ENCODE measurements at places on chromosomes 7 and 10. TPM values are rescaled to one million over a fixed set of nuclear protein-coding genes. Genes with fewer than 3 reads are reported as not detected.

GRCh38 chr7:2287745-2288144 lies 26.5 kb downstream of the SNX8 start:
- no peaks in the 10 kb centered on the region for H3K4me1 ChIP-seq
- no peaks in the 10 kb centered on the region for H3K27me3 ChIP-seq
- DNase-seq, result no peak
- no peak overlapping the region for H3K4me3 ChIP-seq
- no peak overlapping the region for H3K27ac ChIP-seq

DNA sequence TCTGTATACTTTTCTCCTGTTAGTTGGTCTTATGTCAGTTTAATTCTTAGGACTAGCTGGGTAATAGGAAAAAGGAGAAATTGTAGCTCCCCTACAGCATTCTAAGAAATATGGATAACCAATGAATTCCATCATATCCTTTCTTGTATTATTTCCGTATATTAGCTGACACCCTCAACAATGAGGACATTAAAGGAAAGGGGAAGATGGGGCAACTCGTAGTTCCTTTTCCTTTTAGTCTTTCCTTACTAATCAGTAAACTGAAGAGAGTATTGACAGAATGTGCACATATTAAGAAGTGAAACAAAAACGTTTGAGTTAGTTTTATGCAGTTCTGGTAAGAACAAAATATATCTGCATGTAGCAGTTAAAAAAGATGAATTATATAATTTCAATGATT lies 35.1 kb upstream of the C10orf67 start:
- no peak overlapping the region for H3K27ac ChIP-seq
- no peaks in the 10 kb centered on the region for H3K27me3 ChIP-seq
- no peaks in the 10 kb centered on the region for H3K4me1 ChIP-seq
- DNase-seq, result no peak
- H3K4me3 ChIP-seq, result no peak overlapping the region

- H3K27ac ChIP-seq, result no peak overlapping the region
- no peak overlapping the region for H3K4me3 ChIP-seq
- no peaks in the 10 kb centered on the region for H3K36me3 ChIP-seq
- no peaks in the 10 kb centered on the region for H3K4me1 ChIP-seq
- no peak for DNase-seq
- H3K27me3 ChIP-seq, result peaks cover 2% of the 10 kb centered on the region
Observed at GRCh38 chr7:1693991-1694524, 24.0 kb downstream of the ELFN1 start.

Gene WDFY4
- 0.63 TPM for polyA plus RNA-seq

GRCh38 chr7:137985253-137985896 lies 16.5 kb downstream of the CREB3L2 start:
- H3K4me1 ChIP-seq, result no peaks in the 10 kb centered on the region
- no peaks in the 10 kb centered on the region for H3K36me3 ChIP-seq
- DNase-seq, result no peak
- H3K4me3 ChIP-seq, result no peak overlapping the region

Gene IDI2
- not detected for polyA plus RNA-seq

- H3K4me1 ChIP-seq, result no peaks in the 10 kb centered on the region
- no peaks in the 10 kb centered on the region for H3K36me3 ChIP-seq
- no peak overlapping the region for H3K27ac ChIP-seq
- H3K4me3 ChIP-seq, result no peak overlapping the region
- no peaks in the 10 kb centered on the region for H3K27me3 ChIP-seq
Observed at GRCh38 chr10:119020627-119020946, 8.9 kb upstream of the NANOS1 start.

DNA sequence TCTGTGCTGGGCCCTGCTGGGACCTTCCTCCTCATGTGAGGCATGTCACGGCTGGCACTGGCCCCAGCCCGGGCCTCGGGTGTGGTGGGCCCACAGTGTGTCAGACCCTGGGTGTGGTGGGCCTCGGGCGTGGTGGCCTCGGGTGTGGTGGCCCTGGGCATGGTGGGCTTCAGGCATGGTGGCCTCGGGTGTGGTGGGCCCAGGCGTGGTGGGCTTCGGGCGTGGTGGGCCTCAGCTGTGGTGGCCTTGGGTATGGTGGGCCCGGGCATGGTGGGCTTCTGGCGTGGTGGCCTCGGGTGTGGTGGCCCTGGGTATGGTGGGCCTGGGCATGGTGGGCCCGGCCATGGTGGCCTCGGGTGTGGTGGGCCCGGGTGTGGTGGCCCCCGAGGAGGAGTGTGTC lies 40.4 kb downstream of the NKX6-2 start:
- no peak overlapping the region for H3K4me3 ChIP-seq
- no peaks in the 10 kb centered on the region for H3K27me3 ChIP-seq
- H3K4me1 ChIP-seq, result no peaks in the 10 kb centered on the region
- no peak for DNase-seq

DNA sequence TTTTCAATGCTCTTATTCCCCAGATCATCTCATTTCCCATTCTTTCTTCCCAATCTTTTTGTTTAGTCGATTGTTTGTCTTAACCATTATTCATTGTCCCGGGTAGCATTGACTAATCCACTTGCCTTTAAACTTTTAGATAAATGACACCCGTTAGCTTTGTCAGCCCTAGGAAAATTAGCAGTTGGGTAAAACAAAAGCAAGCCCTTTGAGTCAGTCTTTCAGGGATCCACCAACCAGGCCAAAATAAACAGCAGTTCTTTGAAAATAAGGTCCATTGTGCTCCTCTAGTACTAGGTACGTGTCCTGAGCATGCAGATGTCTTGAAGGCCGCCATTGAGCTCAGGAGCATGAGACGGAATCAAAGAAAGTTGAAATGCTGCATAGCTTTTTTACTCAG lies 369.7 kb upstream of the MYO3A start:
- no peaks in the 10 kb centered on the region for H3K27me3 ChIP-seq
- H3K36me3 ChIP-seq, result no peaks in the 10 kb centered on the region
- no peak overlapping the region for H3K27ac ChIP-seq
- DNase-seq, result no peak
- H3K4me3 ChIP-seq, result no peak overlapping the region
- no peaks in the 10 kb centered on the region for H3K4me1 ChIP-seq

- H3K27me3 ChIP-seq, result no peaks in the 10 kb centered on the region
- H3K36me3 ChIP-seq, result no peaks in the 10 kb centered on the region
- peak overlapping the region; percentile 72 for H3K27ac ChIP-seq
- H3K4me1 ChIP-seq, result peaks cover 32% of the 10 kb centered on the region
- DNase-seq, result peak; percentile 77
- H3K4me3 ChIP-seq, result peak overlapping the region; percentile 10
Observed at GRCh38 chr10:72107325-72108003, 19.1 kb upstream of the SPOCK2 start.

Gene IMPDH1
- polyA plus RNA-seq, result 33.7 TPM

- no peak for DNase-seq
- H3K4me3 ChIP-seq, result peak overlapping the region; percentile 2
- no peaks in the 10 kb centered on the region for H3K36me3 ChIP-seq
- H3K27me3 ChIP-seq, result no peaks in the 10 kb centered on the region
Observed at GRCh38 chr10:71725998-71726579, 6.5 kb upstream of the C10orf105 start.

- no peak overlapping the region for H3K27ac ChIP-seq
- H3K4me1 ChIP-seq, result no peaks in the 10 kb centered on the region
- H3K36me3 ChIP-seq, result no peaks in the 10 kb centered on the region
Observed at GRCh38 chr10:113285305-113285704, 267.5 kb upstream of the HABP2 start.

DNA sequence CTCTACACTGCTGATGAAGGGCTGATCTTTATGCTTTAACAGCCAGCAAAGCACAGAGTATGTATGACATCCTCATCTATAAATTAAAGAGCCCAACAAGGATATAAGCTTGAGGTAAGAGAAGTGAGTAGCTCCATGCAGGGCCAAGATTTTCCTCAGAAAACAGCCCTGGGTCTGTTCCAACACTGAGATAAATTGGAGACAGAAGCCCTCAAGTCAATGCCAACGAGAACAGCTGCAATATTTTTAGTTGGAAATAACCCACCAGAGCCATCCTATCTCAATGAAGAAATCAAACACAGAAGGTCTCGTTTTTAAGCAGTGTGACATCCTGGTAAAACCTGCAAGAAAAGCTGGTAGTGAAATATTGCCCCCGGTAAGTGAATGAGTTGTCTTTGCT lies 297.0 kb upstream of the AUTS2 start:
- H3K4me1 ChIP-seq, result no peaks in the 10 kb centered on the region
- DNase-seq, result no peak
- no peaks in the 10 kb centered on the region for H3K27me3 ChIP-seq
- no peak overlapping the region for H3K4me3 ChIP-seq
- H3K27ac ChIP-seq, result no peak overlapping the region

Gene PCLO
- polyA plus RNA-seq, result not detected

DNA sequence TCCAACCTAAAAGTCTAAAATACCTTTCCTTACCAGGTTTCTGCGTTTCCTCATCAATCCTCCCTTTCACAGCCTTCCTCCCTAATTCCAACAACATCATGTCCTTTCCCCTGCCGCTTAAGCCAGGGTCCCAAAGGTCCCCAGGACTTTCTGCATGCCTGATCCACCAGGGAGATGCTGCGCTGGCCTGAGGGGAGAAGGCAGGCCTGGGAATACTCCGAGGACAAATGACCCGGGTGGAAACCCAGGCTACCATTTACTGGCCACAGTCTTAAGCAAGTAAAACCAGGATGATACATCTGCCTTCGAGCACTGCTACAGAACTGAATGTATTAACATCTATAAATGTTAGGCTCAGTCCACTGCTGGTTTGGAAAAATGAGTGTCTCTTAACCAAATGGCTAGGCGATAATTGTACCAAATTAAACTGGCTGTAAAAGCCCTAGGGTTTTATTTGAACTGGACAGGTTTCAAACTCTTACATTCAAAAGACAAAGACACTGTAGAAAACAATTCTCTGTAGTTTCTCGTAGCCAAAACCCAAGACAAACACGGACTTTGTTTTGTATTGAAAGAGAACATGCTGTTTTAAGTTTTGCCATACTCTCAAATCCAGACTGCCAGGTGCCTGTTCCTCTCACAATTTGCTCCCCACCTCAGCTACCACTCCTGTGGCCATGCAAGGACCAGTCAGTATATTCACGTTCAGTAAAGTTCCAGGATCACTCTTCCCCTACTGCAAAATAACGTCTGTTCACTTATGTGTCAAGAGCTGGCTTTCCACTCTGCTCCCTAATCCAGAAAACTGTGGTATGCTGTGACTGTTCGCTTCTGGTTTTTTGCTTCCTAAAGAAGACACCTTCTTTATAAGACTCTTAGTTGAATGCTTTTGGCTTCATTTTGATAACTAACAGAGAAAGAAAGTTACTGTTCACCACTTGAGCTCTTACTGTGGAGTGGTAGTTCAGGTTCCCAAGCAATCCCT lies 145.7 kb downstream of the RNF216 start:
- no peaks in the 10 kb centered on the region for H3K27me3 ChIP-seq
- peaks cover 23% of the 10 kb centered on the region for H3K4me1 ChIP-seq
- peaks cover 4% of the 10 kb centered on the region for H3K36me3 ChIP-seq
- no peak overlapping the region for H3K27ac ChIP-seq
- DNase-seq, result no peak

- DNase-seq, result no peak
- H3K27ac ChIP-seq, result no peak overlapping the region
- no peaks in the 10 kb centered on the region for H3K27me3 ChIP-seq
- no peaks in the 10 kb centered on the region for H3K36me3 ChIP-seq
- H3K4me1 ChIP-seq, result no peaks in the 10 kb centered on the region
Observed at GRCh38 chr10:122500194-122500593, 38.8 kb downstream of the HTRA1 start.

Gene OR6V1
- polyA plus RNA-seq, result not detected

- no peaks in the 10 kb centered on the region for H3K4me1 ChIP-seq
- DNase-seq, result no peak
- H3K27ac ChIP-seq, result no peak overlapping the region
- H3K4me3 ChIP-seq, result no peak overlapping the region
Observed at GRCh38 chr7:47400741-47401206, 181.1 kb downstream of the TNS3 start.

DNA sequence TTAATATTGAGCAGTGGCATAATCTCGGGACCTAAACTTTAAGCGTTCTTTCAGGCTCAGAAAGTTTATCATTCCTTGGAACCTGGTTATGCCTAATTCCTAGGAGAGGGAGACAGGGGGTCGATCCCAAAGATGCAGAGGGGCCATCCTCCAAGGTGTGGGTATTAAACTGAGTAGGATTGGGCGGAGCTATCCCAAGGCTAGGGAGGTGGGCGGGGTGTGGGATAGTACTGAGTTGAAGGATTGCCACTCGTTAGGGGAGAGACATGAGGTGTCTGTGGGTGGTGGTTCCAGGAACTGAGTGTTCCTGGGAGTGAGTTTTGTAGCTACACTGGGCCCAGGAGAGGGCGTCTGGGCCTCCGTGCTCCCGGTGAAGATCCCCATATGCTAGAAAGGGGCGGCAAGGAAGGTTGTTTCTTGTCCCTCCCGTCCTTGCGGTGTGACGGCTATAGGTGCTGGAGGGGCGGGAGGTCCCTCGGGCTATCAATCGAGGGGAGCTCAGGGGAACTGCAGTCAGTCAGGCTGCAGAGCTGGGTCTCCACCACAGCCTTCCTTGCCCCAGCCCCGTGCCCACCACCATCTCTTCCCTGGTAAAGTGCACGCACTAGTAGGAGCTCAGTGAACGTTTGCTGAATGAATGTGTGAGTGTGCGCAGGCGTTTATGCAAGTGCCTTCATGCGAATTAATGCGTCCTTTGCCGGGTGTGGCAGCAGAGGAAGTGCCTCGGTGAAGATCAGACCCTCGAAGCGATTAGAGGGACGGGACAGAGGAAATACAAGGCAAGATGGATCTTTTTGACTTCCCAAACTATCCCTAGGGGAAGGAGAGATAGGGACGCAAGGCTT lies 3.0 kb upstream of the HMX2 start:
- H3K27ac ChIP-seq, result no peak overlapping the region
- no peaks in the 10 kb centered on the region for H3K36me3 ChIP-seq
- peaks cover 35% of the 10 kb centered on the region for H3K4me1 ChIP-seq
- H3K27me3 ChIP-seq, result peaks cover 61% of the 10 kb centered on the region
- no peak for DNase-seq

Gene SP8
- not detected for polyA plus RNA-seq

- H3K27ac ChIP-seq, result no peak overlapping the region
- no peaks in the 10 kb centered on the region for H3K27me3 ChIP-seq
- H3K4me3 ChIP-seq, result no peak overlapping the region
- no peaks in the 10 kb centered on the region for H3K36me3 ChIP-seq
Observed at GRCh38 chr7:21641546-21641945, 98.7 kb downstream of the DNAH11 start.

DNA sequence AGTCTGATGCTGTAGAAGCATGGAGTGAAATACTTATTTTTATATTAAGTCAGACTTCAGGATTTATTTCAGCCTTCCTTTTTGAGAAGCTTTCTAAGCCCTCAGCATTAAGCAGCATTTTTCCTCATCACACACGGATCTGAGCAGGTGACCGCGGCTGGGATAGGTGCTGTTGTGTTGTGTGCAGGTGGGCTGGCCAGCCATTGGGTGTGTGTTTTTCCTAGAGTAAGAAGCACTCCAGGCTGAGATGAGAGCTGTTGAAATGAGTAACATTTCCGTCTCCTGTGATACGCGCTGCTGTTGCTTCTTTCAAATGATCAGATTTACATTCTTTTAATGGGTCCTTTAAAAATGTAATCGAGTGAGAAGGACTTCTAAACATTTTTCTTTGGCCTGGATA lies 63.9 kb downstream of the INSYN2A start:
- H3K4me1 ChIP-seq, result no peaks in the 10 kb centered on the region
- DNase-seq, result no peak
- no peak overlapping the region for H3K27ac ChIP-seq

Gene PLAC9
- not detected for polyA plus RNA-seq

Gene INMT
- polyA plus RNA-seq, result not detected

Gene AASS
- 2.0 TPM for polyA plus RNA-seq

Gene SLK
- 8.1 TPM for polyA plus RNA-seq

- H3K36me3 ChIP-seq, result no peaks in the 10 kb centered on the region
- DNase-seq, result no peak
- no peak overlapping the region for H3K27ac ChIP-seq
- peaks cover 12% of the 10 kb centered on the region for H3K4me1 ChIP-seq
Observed at GRCh38 chr7:92695308-92696261, 105.4 kb upstream of the FAM133B start.

Gene SLC26A3
- not detected for polyA plus RNA-seq

Gene TBC1D12
- not detected for polyA plus RNA-seq

Gene SPDYE2B
- polyA plus RNA-seq, result not detected
